Naive thymus-derived CD8-positive, alpha-beta T cell (primary cell): ENCODE measurements at places on chromosomes 5 and 9. TPM values are rescaled to one million over a fixed set of nuclear protein-coding genes. Genes with fewer than 3 reads are reported as not detected.

The GDA gene
- not detected for polyA plus RNA-seq

The EGFL7 gene
- 0.48 TPM for polyA plus RNA-seq

The OSTF1 gene
- polyA plus RNA-seq, result 151 TPM

The DBH gene
- not detected for polyA plus RNA-seq

The PCSK1 gene
- polyA plus RNA-seq, result not detected

The DAB2 gene
- polyA plus RNA-seq, result 0.07 TPM

The ADCY2 gene
- polyA plus RNA-seq, result not detected

The CBY3 gene
- 0.62 TPM for polyA plus RNA-seq

The HEXB gene
- polyA plus RNA-seq, result 73.6 TPM

The C5orf52 gene
- not detected for polyA plus RNA-seq

The FAM221B gene
- polyA plus RNA-seq, result not detected

The TRIP13 gene
- polyA plus RNA-seq, result 0.75 TPM

The SLC28A3 gene
- not detected for polyA plus RNA-seq

The ARHGEF28 gene
- polyA plus RNA-seq, result not detected

The ARID3C gene
- polyA plus RNA-seq, result not detected

The CDC20B gene
- polyA plus RNA-seq, result not detected

The DELE1 gene
- 33.5 TPM for polyA plus RNA-seq

The OR1Q1 gene
- not detected for polyA plus RNA-seq

The DNAI1 gene
- not detected for polyA plus RNA-seq

The SNCAIP gene
- polyA plus RNA-seq, result not detected

The NIPAL4 gene
- not detected for polyA plus RNA-seq

The LMX1B gene
- not detected for polyA plus RNA-seq

The UBE2QL1 gene
- polyA plus RNA-seq, result not detected

The DCTN3 gene
- 124 TPM for polyA plus RNA-seq

The NREP gene
- polyA plus RNA-seq, result 19.3 TPM

The CARTPT gene
- not detected for polyA plus RNA-seq

The MARCOL gene
- not detected for polyA plus RNA-seq

The LHX3 gene
- polyA plus RNA-seq, result not detected

The COQ4 gene
- polyA plus RNA-seq, result 33.4 TPM

The SH3RF2 gene
- polyA plus RNA-seq, result not detected

The SLC36A3 gene
- not detected for polyA plus RNA-seq
